ENCODE measurements at places on chromosomes 3 and 15.

DNA sequence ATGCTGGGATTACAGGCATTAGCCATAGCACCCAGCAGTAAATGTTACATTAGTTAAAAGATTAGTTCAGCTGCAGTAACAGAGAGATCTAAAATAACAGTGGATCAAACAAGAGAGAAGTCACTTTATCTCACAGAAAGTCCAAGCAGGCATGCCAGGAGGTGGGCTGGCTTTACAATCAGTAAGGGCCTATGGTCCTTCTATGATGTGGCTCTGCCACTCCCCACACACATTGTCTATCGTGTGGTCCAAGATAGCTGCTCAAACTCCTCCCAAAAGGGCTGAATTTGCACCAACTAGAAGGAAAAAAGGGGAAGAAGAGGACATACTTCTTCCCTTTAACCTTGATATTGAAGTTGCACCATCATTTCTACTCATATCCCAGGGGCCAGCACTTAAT, 4.6 kb upstream of the RUVBL1 start:
- DNase-seq = no peak

- DNase-seq = no peak
These were observed 389.3 kb downstream of the MCTP2 start for GRCh38 chr15:94620632-94621031.

- no peak for DNase-seq
These were observed 6.9 kb upstream of the HOMER2 start for GRCh38 chr15:82959423-82959822.

- no peak for DNase-seq
These were observed 15.0 kb downstream of the SEMA3G start for GRCh38 chr3:52429779-52430415.

DNA sequence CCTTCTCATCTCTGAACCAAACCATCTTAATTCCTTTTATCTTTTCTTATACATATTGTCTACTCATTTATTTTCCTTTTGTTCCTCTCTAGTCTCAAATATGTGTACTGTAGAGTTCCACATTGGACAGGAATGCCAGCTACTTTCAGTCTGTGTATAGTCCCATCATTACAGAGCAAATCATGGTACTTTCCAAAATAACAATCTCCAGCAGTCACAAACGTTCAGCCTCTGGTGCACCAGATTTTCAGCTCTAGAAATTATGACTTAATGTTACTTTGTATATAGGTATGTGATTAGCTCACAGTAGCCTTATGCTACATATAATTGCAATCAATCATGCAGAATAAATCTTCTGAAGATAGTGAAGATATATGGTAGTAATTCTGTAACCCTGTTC, 32.5 kb upstream of the TM4SF4 start:
- no peak for DNase-seq

All from GM20000 (cell line).